ENCODE measurements at places on chromosomes 3 and 15.

DNA sequence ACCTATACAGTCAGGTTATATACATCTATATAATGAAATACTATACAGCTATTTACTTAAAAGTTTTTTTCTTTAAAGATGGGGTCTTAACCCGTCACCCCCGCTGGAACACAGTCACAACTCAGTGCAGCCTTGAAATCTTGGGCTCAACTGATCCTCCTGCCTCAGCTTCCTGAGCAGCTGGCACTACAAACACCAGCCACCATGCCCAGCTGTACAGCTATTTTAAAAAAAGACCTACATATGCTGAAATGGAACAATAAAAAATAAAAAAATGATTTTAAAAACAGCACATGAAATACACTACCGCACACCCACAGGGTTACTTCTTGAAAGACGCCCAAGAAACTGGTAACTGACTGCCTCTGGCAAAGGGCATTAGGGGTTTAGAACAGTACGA is 3.8 kb downstream of the NCBP2 start:
- DNase-seq, result no peak

DNA sequence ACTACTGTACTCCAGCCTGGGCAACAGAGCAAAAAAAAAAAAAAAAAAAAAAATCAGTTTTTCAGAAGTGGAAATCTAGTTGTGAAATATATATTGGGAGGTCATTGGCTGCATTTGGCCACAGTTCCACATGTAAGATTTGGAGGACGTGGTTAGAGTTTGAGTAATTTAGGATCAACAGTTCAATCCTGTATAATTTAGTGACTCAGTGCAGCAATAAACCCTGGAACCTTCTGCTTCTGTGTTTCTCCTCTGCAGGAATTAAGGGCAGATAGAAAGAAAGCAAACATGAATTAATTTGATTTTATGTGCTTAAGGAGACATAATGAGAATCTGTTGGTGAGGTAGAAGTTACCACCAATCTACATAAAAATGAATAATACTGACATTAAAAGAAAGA is 347.0 kb downstream of the PTPRG start:
- DNase-seq, result peak; percentile 36

DNA sequence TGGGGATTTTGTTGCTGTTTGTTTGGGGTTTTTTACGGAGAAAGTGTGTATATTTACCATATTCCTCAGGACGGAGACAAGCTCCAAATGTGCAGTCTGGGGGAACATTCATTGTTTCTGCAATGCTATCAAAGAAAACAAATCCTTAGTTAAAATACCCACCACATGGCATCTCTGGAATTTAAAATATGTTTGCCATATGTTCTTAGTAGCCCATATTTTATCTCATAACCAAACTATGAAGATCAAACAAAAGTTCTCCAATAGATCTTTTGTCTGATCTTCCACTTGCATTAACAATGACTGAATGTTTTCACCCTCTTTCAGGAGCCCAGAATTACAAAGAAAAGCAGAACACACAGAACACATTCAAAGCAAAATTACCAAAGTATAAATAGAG is 35.3 kb downstream of the EFHB start:
- DNase-seq, result no peak

- no peak for DNase-seq
Observed at GRCh38 chr3:38522002-38522401, 25.9 kb downstream of the EXOG start.

DNA sequence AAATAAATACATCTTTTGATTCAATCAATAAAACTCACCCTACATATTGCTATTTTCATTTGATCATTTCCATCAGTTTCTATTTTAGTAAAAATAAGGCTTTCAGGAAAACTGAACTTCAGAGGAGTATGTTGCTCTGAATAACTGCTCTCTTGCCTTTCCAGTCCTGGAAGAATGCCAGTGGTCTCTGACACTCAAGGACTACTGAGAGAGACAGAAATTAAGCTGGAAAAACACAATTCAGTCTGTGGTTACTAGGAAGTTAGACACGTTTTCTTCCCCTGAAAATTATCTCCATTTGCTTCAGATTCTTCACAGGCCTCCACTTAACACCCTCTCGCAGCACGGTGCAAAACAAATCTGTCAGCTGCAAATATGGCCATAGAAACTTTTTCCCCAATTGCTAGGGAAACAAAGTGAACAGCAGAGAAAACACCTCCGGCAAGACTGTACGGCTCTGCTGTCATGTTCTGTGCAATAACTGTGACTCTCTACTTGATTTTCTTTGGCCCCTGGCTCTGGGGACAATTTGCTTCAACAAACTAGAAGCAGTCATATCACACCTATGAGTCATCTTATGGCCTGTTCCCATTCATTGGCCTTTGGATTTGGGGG is 353.0 kb downstream of the MAGI1 start:
- no peak for DNase-seq

Measured in fibroblast of the conjunctiva (primary cell).